ENCODE measurements at places on chromosomes 3 and 15. TPM values are rescaled to one million over a fixed set of nuclear protein-coding genes. Genes with fewer than 3 reads are reported as not detected.

MAGI1 gene
- 10.6 TPM for total RNA-seq

MRPL47 gene
- total RNA-seq, result 37.3 TPM

VWA5B2 gene
- 0.06 TPM for total RNA-seq

RPL15 gene
- 1,778 TPM for total RNA-seq

CHDH gene
- under 0.01 TPM for total RNA-seq

AP4E1 gene
- total RNA-seq, result 11.4 TPM

ATP13A5 gene
- total RNA-seq, result not detected

FSTL1 gene
- total RNA-seq, result 849 TPM

MUC13 gene
- not detected for total RNA-seq

CORO2B gene
- total RNA-seq, result 4.8 TPM

GTF2A2 gene
- total RNA-seq, result 20.8 TPM

STAC gene
- total RNA-seq, result 20.1 TPM

NME9 gene
- total RNA-seq, result not detected

KLHL6 gene
- total RNA-seq, result 0.26 TPM

GANC gene
- total RNA-seq, result 24.3 TPM

SCN5A gene
- total RNA-seq, result 0.56 TPM

PAQR5 gene
- total RNA-seq, result 2.1 TPM

KIF7 gene
- total RNA-seq, result 16.4 TPM

CFAP20DC gene
- 1.1 TPM for total RNA-seq

REC114 gene
- not detected for total RNA-seq

SLC28A1 gene
- total RNA-seq, result not detected

APOD gene
- 0.13 TPM for total RNA-seq

FAM3D gene
- 0.19 TPM for total RNA-seq

RLBP1 gene
- total RNA-seq, result not detected

CCR3 gene
- not detected for total RNA-seq

CSPG4 gene
- 58.4 TPM for total RNA-seq

ALDH1A3 gene
- total RNA-seq, result 47.1 TPM

CMTM7 gene
- 7.1 TPM for total RNA-seq

OXTR gene
- 0.79 TPM for total RNA-seq

GDPGP1 gene
- 8.3 TPM for total RNA-seq

LPCAT4 gene
- total RNA-seq, result 12.9 TPM

TRH gene
- not detected for total RNA-seq

DLL4 gene
- total RNA-seq, result 1.5 TPM

ATP2B2 gene
- total RNA-seq, result 0.13 TPM

RBP2 gene
- not detected for total RNA-seq

STRC gene
- not detected for total RNA-seq

CHST13 gene
- total RNA-seq, result not detected

SERINC4 gene
- total RNA-seq, result under 0.01 TPM

KNG1 gene
- not detected for total RNA-seq

SLC24A5 gene
- total RNA-seq, result not detected

NR2E3 gene
- 0.06 TPM for total RNA-seq

AMIGO3 gene
- total RNA-seq, result not detected

All from aortic smooth muscle cell (primary cell).